ENCODE measurements at places on chromosomes 4 and X.

- no peak for DNase-seq
These were observed 41.6 kb downstream of the RAB33A start for GRCh38 chrX:130213376-130213775.

GRCh38 chrX:17610788-17611187 is 126.5 kb upstream of the SCML1 start:
- no peak for DNase-seq

DNA sequence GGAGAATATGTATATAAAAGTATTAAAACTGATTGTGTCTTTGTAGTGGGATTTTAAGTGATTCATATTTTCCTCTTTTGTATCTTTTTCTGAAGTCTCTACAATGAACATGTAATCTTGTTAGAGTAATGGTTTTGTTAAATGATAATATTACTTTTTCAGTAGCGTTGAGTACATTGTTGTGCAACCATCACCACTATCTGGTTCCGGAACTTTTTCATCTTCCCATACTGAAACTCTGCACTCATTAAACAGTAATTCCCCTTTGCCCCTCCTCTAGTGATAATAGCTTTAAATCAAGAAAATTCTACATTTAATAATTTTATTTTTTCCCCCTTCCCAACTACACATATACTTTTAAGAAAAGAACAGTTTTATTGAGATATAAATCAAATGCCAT is 23.3 kb downstream of the SHROOM3 start:
- no peak for DNase-seq

GRCh38 chrX:68710870-68711576 is 63.6 kb downstream of the STARD8 start:
- DNase-seq = no peak

DNA sequence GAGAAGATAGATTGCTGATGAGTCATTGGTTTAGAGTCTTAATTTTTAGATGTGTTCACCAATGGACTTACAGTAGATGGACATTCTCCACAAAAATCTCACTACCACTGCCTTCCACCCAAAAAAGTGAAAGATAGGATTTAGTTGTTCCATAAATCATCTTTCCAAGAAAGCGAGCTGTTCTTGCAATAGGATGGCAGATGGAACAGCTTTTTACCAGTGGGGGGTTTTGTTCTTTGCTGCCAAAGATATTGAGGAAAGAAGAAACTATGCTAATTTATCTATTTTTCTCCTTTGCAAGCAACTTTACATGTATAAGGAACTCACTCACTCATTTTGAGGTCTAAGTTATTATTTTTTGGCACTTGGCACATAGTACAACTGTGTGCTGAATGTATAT is 109.5 kb downstream of the ADGRL3 start:
- no peak for DNase-seq

- DNase-seq = no peak
These were observed 258.9 kb downstream of the SPANXN1 start for GRCh38 chrX:145506214-145506613.

DNA sequence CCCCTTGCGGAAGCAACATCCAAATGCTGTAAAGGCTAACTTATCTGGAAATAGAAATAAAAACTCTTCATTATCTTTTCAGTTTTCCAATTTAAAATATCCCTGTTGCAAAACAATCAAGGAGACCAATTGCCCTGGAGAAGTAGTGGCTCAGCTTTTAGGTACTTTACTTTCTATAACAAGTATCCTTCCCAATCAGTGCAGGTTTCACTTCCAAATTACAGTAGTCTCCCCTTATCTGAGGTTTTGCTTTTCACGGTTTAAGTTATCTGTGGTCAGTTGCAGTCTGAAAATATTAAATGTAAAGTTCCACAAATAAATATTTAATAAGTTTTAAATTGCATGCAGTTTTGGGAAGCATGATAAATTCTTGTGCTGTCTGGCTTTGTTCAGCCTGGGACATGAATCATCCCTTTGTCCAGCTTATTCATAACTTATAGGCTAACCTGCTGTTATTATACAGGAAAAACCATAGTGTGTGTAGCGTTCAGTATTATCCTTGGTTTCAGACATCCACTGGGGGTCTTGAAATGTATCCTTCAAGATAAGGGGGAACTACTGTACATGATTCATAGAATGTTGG is 973.1 kb upstream of the GRID2 start:
- no peak for DNase-seq

DNA sequence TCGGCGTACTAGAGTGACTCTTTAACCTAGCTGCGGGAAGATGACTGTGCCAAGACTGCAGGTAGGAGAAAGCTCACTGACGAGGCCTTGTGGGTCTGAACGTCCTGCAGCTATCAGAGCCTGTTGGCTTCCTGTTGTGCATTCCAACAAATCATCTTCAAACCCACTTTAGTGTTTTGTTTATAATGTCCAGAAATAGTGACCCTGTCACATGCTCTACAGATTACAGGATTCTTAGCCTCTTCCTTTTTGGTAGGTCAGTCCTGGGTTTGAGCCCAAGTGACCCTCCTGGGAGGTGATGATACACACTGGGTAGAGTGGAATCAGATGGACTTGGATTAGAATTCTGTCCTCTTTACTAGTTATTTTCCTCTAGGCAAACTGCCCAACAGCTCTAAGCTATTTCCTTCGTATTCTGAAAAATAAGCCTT is 33.2 kb downstream of the HTT start:
- DNase-seq = no peak

- DNase-seq = no peak
These were observed 645.4 kb upstream of the TENM3 start for GRCh38 chr4:181597766-181598165.

DNA sequence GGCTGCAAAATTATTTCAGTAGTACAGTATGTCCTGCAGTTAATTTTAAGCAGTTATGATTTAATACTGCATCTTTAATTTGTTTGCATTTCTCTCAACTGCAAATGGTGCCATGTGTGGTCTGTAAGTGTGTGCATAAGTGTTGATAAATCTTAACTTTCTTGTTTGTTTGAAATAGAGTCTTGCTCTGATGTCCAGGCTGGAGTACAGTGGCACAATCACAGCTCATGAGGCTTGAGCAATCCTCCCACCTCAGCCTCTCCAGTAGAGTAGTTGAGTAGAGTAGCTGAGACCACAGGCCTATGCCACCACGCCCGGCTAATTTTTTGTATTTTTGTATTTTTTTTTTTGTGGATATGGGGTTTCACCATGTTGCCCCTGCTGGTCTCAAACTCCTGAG is 322.5 kb upstream of the NR3C2 start:
- DNase-seq = no peak

- DNase-seq = no peak
These were observed 2.8 kb downstream of the VEGFC start for GRCh38 chr4:176789955-176790354.

DNA sequence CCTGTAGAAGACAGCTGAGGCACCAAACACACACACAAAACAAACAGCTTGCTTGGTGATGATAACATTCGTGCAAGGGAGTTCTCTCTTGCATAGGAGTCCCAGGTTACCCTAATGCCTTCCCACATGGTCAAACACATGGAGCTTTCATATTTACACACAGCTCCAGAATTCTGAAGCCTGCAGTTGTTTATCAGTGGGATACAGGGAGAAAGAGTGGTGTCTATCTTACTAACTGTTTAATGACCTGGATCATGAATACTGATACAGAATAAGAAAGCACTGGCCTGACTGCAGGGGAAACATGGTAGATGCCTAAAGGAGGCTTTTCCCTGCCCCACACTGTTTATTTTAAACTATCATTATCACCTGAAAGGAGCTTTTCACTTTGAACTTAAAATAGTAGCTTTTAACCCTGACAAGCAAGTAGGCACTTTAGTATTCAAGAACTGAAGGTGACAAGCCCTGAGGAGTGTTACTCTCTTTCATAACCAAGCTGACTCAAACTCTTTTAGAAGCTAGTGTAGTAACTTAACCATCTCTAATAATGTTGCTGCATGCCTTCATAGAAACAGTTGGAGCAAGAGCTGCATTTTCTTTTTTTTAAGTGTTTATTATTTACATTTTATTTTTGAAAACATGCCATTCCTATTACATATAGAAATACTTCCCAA is 15.6 kb downstream of the TET2 start:
- no peak for DNase-seq

- no peak for DNase-seq
These were observed 20.1 kb downstream of the CLTRN start for GRCh38 chrX:15644560-15644872.

GRCh38 chr4:6180841-6181631 is 19.3 kb downstream of the JAKMIP1 start:
- DNase-seq = no peak

- no peak for DNase-seq
These were observed 167.1 kb upstream of the AADAT start for GRCh38 chr4:170256807-170257206.

- no peak for DNase-seq
These were observed 35.9 kb upstream of the CLCN4 start for GRCh38 chrX:10120828-10121227.

DNA sequence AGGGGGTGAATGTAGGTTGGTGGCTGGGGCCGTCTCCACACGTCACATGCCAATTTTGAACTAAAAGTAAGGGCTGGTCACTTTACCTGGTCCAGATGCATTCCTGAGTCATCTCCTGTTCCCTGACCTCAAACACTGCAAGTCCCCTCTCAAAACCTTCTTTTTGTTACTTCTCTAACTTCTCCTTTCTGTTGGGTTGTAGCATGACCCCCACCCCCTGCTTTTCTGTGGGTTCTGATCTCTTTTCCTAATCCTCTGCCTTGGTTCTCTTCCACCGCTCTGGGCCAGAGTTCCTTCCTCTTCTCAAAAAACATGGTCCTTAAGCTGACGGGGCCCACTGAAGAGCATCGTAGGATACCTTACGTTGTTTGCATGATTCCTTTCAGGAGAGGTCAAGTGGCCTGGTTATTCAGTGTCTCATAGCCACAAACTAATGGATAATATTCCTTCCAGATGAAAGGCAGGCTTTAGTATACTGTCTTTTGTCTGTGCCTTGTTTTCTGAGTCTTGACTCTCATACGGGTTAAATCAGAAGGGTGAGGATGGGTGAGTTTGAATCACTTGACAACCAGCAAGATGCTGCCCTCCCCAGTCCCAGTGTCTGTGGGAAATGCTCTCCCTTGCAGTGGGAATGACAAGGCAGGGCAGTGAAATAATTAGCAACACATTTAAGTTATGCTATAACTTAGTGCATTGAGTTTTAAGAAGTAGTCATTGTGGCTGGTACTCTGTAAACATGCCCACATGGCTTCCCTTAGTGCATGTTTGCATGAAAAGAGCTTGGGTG is 15.1 kb downstream of the SMS start:
- DNase-seq = no peak

DNA sequence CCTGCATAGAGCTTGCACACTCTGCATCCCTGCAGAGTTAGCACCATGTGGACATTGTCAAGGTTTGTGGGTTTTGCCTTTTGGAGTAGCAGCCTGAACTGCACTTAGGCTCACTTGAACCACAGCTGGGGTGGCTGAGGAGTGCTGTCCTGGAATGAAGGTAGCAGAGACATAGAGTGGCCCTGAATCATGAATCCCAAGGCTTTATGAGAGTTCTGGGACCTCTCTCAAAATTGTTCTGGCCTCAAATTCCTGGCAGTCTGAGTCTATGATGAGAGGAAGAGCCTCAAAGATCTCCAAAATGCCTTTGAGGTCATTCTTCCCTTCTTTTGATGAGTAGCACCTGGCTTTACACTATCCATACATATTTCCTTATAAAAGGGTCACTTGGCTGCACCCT is 37.1 kb upstream of the ADH1C start:
- no peak for DNase-seq

DNA sequence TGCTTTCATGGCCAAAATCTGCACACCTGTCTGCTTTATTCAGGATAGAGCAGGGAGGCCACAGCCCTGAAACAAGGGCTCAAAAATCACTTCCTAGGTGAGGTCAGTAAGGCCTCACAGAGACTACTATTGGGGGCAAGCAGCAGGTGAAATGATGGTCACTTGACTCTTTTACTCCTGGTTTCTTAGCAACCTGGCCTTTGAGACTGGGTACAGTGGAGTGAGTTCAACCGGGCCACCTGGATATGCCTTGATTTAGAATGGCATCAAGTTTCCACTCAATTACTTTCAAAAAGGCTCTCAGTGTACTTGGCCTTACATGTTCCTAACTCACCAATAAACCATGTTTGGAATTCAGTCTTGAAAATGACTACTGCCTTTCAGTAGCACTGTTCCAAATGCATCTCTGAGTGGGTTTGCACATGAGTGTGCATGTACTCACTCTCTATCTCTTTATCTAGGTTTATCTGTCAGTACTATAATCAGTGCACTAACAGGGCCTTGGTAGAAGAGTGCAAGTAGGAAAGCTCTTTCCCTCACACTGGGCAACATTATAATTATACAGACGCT is 388.2 kb downstream of the OPHN1 start:
- DNase-seq = no peak

All from hypothalamus (tissue), 51 donors.